ENCODE measurements at places on chromosomes 4 and X. TPM values are rescaled to one million over a fixed set of nuclear protein-coding genes. Genes with fewer than 3 reads are reported as not detected.

- no peak for DNase-seq
Measured at GRCh38 chr4:10731690-10732089, 47.1 kb upstream of the CLNK start.

DNA sequence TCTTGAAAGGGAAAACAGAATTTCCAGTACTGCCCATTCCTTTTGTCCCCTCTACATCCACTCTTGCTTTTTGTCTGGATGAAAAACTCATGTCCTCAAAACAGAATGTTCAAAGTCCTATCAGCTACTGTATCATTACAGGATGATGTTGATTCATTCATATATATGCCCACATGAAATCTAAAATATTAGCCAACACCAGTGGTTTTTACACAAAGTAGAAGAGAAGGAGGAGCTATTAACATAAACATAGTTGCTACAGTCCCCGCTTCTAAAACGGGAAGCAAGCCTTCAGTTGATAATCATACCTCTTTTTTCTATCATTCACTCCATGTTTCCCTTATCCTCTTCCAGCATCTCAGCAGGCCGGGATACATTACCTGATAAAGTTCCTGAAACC lies 7.7 kb upstream of the THOC2 start:
- DNase-seq, result no peak

The KIT gene
- total RNA-seq, result 0.48 TPM

The NR0B1 gene
- 0.48 TPM for total RNA-seq

DNA sequence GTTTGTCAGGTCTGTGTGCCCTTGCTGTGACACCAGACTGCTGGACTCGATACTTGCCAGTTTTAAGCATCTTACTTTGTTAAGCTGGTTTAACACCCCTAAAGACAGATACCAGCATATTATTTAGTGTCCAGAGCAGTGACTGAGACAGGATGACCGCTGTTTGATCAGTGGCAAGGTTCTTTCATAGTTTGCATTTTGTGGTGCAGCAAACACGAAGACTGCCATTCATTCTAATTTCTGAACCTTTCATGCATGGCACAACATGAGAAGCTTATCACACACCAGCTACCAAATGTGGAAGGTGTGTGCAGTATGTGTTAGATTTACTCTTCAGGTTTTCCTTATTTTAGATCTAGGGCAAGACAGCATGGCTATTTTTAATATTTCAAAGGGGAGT lies 28.2 kb downstream of the JADE1 start:
- no peak for DNase-seq

DNA sequence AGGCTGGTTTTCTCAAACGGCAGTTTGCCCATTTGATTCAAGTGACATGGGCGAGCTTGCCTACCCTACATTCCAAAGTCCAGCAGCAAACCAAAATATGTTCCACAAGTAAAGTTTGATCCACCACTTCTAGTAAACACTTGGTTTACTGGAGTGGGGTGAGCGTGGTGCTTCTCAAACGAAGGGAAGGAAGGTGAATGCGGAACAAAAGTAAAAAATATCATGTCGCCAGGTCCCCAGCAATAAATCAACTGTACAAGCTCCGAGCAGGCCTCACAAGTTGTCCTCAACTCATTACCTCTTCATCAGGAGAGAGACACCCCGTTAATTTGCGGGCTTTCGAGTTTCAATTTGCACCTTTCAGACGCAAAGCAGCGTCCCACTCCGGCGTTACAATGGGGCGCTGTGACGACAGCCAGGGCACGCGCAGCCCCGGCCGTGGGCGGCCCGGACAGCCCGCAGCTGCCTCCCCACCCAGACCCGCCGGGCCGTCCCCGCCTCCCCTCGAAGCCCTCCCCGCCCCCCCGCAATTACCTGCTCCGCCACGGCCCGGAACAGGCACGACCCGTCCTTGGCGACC lies 1.0 kb downstream of the OTUD4 start:
- peak; percentile 54 for DNase-seq

The BTC gene
- total RNA-seq, result 0.20 TPM

The EXOC1L gene
- not detected for total RNA-seq

DNA sequence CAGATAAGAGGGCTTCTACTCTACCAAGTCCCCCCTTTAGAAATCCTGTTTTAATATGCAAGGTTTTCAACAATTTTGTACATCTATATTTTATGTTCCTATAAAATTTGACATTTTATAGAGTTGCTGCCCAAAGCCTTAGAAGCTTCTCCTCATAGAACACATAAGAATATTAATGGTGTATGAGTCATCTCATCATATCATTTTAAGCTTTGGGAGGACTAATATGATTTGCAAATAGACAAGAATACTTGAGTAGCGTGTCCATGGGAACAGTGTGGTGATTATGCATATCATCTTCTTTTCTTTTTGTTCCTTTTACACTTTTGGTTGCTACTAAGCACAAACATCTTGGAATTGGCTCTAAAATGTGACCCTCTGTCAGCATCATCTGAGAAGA lies 56.7 kb upstream of the HUWE1 start:
- DNase-seq, result no peak
